T-helper 1 cell (primary cell): ENCODE measurements at places on chromosomes 16 and 17.

DNA sequence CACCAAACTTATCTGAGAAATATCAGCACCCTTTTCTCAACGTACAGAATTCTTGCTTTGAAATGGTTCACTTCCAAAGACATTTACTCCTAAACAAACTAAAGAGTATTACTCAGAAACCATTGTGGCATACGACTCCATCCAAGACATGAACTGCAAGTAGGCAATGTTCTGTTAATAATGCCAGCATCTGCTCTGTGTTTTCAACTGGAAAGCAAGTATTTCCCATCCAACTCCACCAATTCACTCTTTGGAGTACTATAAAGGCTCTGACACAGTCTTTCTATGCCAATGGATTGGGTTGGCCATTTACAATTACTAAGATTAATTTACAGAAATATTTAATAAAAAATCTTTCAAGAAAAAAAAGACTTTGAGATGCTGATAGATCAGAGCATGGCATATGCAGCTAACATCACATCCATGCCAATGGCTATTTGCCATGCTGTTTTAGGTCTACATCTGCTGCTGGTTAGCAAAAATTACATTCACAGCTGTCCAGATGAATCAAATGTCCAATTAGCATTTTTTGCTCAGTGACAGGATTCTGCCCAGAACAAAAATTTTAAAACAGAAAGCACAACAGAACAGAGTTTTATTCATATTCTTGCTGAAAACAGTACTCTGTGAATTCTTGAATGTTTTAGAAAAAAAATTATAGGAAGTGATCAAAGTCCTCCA is 65.9 kb upstream of the HLF start:
- no peak for DNase-seq

GRCh38 chr17:79401704-79402674 is 208.9 kb downstream of the RBFOX3 start:
- DNase-seq, result no peak

GRCh38 chr16:30947541-30947858 is 1.4 kb upstream of the ORAI3 start:
- no peak for DNase-seq

DNA sequence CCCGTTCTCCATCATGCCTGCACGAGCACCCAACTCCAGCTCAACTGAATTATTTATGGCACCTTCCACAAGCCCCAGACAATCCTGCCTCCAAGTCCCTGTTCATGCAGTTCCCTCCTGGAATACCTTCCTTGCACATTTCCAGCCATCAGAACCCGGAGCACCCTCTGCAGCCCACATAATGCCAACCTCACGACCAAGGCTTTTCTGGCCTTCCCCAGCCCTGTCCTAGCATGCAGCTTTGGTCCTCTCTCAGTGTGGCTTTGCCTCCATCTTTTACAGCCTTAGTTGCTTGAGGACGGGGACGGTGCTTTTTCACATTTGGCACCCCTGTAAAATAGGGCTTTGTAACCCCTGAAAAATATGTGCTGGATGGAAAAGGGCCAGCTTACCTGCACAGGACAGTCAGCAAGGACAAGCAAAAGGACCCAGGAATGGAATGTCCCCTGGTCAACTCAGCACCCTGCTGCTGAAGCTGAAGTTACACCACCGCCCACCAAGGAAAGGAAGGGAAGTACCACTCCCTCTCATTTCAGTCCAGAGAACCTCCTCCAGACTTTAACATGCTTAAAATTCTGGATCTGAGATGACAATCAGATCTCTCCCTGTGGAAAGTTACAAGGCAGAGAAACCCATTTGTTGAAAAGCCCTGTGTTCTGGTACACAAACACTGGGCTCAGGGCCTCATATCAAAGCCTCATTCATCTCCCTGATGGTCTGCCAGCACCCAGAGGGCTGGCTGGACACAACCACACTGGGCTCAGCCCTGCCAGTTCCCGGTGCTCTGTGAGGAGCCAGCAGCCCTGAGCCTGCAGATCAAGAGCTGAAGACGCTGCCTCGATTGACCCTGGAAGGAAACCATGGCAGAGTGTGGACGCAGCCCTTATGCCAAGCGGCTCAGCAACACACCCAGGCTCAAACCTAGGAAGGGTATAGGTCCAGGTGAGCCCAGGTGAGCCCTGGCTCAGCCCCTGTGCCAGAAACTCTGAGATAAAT is 2.9 kb downstream of the SLC39A11 start:
- DNase-seq, result no peak

GRCh38 chr17:59427425-59427921 is 96.0 kb downstream of the YPEL2 start:
- DNase-seq, result no peak

DNA sequence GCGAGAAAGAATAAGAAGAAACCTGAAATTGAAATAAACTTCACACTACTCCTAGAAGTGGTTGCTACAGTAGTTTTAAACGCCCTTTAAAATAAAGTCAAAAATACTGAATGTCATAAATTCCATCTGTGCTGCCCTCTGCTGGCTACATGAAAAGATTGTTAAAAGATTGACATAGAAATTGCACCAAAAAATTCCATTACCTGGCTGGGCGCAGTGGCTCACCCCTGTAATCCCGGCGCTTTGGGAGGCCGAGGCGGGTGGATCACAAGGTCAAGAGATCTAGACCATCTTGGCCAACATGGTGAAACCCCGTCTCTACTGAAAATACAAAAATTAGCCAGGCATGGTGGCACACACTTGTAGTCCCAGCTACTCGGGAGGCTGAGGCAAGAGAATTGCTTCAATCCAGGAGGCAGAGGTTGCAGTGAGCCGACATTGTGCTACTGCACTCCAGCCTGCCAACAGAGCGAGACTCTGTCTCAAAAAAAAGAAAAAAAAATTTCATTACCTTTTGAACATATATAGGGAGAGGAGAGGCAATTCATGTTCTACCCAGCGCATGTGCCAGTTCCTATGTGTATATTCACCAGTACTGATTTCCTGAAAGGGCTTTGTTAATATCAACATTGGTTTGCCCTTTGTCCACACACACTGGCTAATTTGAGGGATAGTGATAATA is 36.5 kb downstream of the CYTH1 start:
- peak; percentile 37 for DNase-seq

DNA sequence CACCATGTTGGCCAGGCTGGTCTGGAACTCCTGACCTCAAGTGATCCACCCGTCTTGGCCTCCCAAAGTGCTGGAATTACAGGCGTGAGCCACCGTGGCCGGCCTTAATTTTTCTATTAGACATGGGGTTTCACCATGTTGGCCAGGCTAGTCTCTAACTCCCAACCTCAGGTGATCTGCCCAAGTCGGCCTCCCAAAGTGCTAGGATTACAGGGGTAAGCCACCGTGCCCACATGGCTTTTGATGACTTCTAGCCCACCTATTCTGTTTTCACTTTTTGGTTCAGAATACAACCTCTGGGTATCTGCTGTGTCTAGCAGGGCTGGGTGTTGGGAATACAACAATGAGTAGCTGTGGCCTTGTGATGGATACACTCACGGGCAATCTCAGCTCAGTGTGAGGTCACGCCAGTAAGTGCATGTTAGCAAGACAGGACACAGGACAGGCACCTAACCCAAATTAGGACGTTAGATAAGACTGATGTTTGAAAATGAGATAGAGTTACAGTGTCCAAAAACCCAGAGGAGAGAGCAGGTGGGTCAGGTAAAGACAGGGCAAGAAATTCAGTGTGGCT is 14.1 kb upstream of the YWHAE start:
- DNase-seq, result no peak

- DNase-seq, result no peak
These were observed 62.6 kb upstream of the TEKT1 start for GRCh38 chr17:6894206-6894528.

DNA sequence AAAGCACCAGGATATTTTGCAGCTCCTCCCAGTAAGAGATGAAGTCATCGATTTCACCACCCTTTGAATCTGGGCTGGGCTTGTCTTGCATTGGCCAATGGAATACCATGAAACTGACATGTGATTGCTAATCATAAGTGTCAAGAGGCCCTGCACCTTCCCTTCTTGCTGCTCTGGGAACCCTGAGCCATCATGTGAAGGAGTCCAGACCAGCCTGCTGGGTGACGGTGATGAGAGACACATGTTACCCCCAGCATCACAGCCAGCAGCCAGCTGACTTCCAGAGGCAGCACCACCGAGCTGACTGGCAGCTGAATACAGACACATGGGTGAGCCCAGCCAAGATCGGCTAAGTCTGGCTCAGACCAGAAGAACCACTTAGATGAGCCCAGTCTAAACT is 43.6 kb upstream of the CACNG4 start:
- DNase-seq, result no peak

DNA sequence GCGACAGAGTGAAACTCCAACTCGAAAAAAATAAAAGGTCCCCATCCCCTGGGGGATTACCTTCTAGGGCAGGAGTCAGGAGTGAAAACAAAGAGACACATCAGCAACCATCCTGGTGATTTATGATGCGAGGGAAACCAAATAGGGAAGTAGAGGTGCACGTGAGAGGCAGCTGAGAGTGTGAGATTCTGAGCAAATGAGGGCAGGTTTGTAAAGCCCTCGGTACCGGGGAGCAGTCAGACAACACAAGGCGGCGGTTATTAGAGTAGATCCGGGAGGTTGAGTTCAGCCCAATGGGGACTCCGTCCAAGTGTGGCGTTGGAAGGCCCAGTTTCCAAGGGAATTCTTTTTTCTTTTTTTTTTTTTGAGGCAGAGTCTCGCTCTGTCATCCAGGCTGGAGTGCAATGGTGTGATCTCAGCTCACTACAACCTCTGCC is 7.4 kb upstream of the ARMC7 start:
- DNase-seq, result no peak

DNA sequence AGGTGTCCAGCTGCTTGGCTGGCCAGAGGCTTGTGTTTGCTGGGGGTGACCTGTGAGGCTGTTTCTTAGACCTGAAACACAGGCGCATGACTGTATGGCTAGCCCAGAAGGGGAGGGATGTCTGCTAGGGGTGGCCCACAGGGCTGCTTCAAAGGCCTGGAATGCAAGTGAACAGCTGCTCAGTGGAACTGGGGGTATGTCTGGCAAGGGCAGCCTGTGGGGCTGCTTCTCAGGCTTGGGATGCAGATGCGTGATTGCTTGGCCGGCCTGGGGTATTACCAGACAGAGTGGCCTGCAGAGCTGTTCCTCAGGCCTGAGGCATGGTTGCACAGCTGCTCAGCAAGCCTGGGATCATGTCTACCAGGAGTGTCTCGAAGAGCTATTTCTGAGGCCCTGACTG is 20.5 kb downstream of the TANC2 start:
- DNase-seq, result no peak

DNA sequence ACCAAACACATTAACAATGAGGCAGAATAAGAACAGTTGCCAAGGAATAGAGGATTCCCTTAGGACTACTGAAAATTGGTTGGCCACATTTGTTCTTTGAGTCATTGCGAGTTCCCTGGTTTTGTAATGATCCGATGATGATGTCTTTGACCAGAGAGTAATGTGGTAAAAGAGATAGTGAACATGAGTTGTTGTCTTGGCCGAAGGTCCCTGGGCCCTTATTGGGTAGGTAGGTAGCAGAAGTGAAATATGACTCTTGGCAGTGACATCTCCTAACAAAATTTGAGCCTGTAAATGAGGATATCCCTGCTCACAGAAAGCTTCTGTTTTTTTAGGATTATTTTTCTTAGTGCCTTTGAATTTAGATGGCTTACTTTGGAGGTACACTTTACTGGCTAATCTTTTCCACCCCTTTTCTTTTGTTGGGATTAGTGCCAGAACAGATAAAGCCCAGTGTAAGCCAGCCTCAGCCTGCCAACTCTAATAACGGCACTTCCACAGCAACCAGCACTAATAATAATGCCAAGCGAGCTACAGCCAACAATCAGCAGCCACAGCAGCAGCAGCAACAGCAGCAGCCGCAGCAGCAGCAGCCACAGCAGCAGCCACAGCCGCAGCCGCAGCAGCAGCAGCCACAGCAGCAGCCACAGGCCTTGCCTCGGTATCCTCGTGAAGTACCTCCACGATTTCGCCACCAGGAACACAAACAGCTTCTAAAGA is 47.2 kb downstream of the TNRC6A start:
- no peak for DNase-seq

DNA sequence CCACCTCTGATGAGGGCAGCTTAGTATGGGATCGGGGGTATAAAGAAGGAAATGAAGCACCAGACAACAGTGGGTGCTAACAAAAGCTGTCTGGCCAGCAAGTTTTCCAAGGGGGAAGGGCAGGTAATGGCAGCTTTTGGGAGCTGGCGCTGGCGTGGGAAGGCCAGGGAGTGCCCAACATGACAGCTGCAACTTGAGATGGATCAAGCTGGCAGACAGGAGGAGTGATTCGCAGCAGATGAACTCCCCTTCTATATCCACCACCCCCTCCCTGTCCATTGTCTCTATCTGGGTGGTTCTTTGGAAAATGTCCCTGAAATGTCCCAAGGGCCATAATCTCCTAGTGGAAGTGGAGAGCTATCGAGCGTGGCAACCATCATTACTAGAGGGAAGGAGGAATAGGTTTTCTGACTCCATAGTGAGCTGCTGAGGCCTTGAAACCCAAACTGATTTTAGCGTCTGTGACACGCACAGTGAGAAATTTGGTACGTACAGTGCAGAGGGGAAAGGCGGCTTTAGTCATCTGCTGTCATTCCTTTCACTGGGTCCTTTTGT is 4.8 kb upstream of the INPP5K start:
- DNase-seq, result no peak

DNA sequence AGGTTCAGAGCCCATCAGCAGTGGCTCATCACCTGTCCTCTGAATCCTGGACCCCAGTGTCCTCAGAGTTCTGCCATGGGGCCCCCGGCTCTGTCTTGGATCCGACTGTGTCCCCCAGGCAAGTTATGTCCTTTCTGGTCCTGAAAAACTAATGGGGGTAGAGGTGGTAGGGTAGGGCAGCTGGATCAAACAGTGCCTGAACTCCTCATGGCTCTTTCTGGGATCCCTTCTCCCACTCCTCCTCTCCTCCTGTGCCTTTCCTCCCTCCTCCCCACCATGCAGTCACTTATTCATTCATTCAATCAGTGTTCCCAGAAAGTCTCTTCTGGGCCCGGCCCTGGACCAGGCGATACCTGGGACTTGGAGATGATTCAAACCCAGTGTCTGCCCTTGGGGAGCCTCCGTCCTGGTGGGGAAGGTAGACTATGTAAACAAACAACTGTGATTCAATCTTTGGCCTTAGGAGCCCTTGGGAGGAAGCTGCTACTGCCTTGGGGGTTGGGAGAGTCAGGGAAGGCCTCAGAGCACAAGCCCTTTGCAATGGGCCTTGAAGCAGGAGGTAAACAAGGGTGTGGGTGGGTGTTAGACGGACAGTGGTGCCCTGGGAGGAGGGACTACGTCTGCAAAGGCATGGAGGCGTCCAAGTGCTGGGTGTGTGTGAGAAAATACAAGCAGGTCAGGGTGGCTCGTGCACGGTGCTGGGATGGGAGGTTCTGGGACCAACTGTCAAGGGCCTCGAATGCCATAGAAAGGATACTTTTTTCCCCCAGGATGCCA is 6.4 kb upstream of the FAM83G start:
- no peak for DNase-seq

- DNase-seq, result no peak
These were observed 7.5 kb downstream of the MYH3 start for GRCh38 chr17:10649602-10650001.

DNA sequence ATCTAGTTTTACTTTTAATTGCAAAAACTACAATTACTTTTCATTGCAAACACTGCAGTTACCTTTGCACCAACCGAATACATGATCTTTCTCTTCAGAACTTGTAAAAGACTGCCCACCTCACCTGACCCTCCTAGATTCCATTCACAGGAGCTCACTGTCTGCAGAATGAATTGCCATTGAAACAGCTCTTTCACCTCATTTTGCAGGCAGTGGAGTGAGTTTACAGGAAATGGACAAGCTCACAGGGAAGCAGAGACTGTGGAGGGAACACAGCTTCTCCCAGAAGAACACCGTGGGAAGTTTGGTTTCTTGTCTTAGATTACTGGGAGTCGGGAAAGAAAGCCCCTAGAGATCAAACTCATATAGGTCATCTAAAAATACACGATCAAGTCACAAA is 439.7 kb upstream of the RBFOX1 start:
- DNase-seq, result no peak
